Activated T-helper 1 cell treated with anti-CD3 and anti-CD28 coated beads, Interleukin-2, amount 50 U/mL, for 16 hours (primary cell): ENCODE measurements at places on chromosomes 4 and X.

- no peak for DNase-seq
Measured at GRCh38 chrX:739611-740010, 109.0 kb downstream of the SHOX start.

DNA sequence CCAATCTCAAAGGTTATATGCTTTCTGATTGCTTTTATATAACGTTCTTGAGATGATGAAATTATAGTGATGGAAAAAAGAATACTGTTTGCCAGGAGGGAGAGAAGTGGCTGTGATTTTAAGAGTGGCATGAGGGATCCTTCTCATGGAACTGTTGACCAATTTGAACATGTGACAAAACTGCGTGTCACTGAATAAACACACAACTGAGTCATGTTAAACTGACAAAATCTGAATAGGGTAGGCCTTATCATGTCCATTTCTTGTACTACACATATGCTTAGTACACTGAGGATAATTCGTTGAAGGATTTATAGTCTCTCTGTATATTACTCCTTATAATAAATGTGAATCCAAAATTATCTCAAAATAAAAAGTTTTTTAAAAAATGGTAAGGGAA is 22.2 kb upstream of the HSPA4L start:
- DNase-seq: no peak

DNA sequence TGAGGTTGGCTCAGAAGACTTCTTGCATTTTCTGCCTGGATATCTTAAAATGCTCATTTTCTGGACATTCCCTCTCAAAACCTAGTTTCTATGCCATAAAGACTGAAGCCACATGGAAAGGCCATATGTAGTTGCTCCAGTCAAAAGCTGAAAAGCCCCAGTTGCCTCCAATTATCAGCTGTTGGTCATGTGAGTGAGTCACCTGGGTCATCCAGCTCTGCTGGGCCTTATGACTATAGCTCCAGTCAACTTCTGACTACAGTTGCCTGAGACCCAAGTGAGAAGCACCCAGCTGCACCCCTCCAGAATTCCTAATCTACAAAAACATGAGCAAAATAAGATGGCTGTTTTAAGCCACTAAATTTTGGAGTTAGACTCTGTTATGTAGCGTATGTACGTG is 41.9 kb downstream of the HELQ start:
- no peak for DNase-seq

DNA sequence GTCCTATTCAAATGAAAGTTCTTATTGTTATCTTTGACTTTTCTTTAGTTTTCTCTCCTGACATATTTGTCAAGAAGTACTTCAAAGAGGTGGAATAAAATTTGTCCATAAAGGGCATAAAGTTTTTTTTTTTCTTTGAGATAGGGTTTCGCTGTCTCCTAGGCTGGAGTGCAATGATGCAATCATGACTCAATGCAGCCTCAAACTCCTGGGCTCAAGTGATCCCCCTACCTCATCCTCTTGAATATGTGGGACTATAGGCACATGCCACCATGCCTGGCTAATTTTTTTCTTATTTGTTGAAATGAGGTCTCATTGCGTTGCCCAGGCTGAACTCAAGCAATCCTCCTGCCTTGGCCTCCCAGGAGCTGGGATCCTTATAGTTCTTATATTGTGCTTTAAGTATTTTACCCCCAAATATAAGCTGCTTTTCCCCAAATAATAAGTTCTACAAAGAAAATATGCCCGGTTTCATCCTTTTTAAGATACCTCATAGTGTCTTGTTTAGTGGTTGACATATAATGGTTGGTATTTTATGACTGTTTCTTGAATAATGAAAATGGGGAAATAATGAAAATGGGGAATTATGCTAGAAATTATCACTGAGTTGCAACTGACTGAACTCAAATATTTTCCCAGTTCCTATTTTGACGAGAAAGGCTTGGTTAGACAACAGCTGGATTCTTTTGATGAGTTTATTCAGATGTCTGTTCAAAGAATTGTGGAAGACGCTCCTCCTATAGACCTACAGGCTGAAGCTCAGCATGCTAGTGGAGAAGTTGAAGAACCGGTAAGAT is 11.6 kb downstream of the POLR2B start:
- DNase-seq: no peak

GRCh38 chr4:67512501-67512900 is 32.8 kb downstream of the CENPC start:
- DNase-seq: no peak

DNA sequence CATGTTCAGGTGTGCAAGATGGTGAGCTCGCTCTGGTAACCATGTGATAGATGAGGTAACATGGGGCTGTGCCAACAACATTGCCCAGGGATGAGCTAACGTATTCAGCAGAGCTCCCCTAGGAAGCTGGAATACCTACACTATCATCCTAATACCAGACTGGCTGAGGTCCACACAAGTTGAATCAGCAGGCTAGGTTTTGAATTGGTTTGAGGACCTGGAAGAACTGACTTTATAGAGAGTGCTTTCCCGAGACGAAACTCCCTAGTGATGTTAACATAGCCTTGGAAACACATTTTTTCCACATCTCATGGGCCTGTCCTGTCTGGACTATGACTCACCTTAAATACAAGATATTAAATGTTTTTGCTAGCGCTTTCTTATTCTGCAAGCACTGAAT is 56.7 kb downstream of the IGFBP7 start:
- DNase-seq: no peak
